Effector memory CD4-positive, alpha-beta T cell (primary cell): ENCODE measurements at places on chromosomes 5 and 9.

DNA sequence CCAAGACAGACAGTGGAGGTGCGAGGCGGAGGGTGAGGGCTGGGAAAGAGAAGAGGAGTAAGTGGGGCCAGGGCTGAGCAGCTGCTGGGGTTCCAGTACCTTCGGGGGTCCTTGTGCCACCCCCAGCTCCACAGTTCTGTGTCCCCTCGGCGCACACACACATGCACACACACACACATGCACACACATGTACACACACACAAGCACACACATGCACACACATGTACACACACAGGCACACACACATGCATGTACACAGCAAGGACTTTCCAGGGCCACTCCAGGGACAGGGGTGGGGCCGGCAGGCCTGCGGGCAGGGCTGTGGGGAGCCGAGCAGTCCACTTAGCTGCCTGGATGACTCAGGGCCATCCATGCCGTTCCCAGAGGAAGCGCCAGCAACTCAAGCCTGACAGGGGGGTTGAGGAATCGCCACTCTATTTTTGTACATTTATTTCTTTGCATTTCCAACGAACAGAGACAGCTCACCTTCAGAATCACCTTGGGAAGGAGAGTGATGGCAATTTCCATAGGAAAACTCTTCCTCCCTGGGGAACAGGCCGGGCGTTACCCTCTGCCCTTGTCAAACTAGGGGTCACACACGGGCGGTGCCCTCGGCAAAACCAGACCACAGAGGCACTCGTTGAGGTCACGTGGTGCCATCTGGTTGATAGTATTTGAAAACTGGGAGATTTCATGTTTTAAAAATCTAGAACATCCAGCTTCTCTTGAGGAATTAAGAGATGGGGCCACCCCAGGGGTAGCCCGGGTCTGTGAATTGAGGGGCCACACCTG is 135.7 kb downstream of the ADAMTS2 start:
- no peaks in the 10 kb centered on the region for H3K36me3 ChIP-seq
- no peak overlapping the region for H3K27ac ChIP-seq
- peaks cover 3% of the 10 kb centered on the region for H3K27me3 ChIP-seq
- no peaks in the 10 kb centered on the region for H3K4me1 ChIP-seq

- no peaks in the 10 kb centered on the region for H3K4me1 ChIP-seq
- no peaks in the 10 kb centered on the region for H3K36me3 ChIP-seq
- no peak overlapping the region for H3K4me3 ChIP-seq
Measured at GRCh38 chr5:93452255-93452654, 128.8 kb downstream of the NR2F1-AS1 start.

DNA sequence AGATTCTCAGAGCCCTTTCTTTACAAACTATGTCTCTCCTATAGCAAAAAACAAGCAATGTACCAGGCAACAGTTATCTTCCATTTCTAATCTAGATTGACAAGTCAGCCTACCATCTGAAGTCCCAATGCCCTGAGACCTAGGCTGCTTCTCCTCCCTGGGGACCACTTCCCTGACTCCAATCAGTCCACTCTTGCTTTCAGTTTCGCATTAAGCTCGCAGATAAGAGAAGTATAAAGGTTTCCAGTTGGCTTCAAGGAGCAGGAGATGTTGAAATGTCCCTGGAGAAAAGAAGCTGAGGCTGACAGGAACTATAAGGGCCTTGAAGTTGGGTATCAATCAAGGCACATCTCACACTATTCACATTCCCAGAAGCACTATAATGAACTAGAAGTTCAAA is 32.3 kb downstream of the ERP44 start:
- H3K4me3 ChIP-seq = no peak overlapping the region
- H3K27ac ChIP-seq = no peak overlapping the region
- no peaks in the 10 kb centered on the region for H3K27me3 ChIP-seq
- no peak for DNase-seq

DNA sequence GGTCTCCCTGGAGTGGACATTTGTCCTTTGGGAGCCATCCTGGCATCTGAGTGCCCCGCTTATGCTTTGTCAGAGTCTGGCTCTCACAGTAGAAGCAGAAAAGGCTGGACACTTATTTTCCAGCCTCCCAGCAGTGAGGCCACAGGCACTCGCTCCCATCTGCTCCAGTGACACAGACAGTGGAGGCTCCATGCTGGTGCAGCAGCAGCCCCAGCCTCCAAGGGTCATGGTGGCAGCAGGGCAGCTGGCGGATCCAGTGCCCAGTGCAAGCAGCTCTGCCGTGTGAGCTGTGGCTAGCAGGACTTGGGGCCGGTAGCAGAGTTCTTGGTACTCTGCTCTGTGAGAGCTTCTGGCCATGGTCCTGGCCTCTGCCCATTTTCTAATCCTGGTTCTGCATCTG is 157.3 kb upstream of the ALDH1B1 start:
- H3K4me3 ChIP-seq = no peak overlapping the region
- H3K27me3 ChIP-seq = peaks cover 2% of the 10 kb centered on the region
- DNase-seq = no peak

DNA sequence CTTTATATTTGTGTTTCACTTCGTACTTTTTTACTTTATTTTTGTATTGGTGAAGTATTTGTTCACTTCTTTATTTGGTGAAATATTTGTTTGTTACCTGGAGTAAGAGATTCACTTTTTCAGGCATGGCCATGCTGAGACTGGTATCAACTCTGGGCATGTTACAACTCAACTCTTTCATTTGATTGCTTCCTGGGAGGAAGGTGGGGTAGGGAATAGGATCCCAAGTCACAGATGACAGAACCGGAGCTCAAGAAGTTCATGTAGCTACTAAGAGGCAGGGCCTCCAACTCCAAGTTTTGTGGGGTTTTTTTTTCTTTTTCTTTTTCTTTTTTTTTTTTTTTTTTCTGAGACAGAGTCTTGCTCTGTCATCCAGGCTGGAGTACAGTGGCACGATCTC is 6.1 kb upstream of the ADGRD2 start:
- DNase-seq = no peak
- H3K36me3 ChIP-seq = no peaks in the 10 kb centered on the region
- no peak overlapping the region for H3K4me3 ChIP-seq
- H3K27me3 ChIP-seq = no peaks in the 10 kb centered on the region
- H3K4me1 ChIP-seq = no peaks in the 10 kb centered on the region

DNA sequence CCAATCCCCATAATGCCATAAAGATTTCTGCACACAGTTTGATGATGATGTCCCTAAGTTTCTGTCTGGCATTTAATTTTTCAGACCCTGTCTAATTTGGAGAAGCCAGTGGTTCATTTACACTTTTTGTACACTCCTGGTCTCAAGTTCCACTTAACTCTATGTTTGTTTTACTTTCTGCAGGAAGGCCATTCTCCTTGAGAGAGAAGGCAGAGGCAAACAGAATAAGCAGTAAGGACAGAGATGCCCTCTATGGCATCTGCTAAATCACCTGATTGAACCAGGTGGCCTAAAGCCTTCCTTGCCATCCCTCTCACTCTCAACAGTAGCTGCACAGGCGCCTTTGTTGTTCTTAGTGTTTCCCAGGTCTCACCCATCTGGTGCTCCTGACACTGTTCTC is 86.1 kb upstream of the LRRTM2 start:
- H3K4me3 ChIP-seq = no peak overlapping the region
- no peaks in the 10 kb centered on the region for H3K36me3 ChIP-seq
- DNase-seq = no peak
- H3K27ac ChIP-seq = no peak overlapping the region
- H3K4me1 ChIP-seq = no peaks in the 10 kb centered on the region

DNA sequence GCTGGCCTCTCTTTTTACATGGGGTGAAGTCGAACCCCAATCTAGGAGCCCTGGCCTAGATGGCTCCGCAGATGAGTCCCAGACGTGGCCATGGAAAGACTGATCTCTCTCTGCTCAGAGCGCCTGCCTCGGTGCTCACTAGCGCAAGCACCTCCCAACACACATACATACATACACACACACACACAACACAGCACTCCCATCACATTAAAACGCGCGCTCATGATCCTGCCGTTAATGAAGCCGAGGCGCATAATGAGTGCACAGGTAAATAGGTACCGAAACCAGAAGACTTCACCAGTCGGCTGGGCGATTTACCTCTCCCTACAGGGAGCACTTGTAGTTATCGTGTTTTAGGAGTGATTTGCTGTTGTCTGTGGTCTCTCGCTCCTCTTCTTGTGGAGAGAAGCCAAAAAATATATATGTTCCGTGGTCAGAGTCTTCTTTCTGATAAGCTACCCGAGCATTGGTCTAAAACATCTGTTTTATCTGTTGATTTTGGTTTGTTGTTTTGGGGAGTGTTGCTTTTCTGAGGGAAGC is 207.7 kb downstream of the MEF2C start:
- no peaks in the 10 kb centered on the region for H3K36me3 ChIP-seq
- no peak for DNase-seq
- H3K27ac ChIP-seq = no peak overlapping the region
- peaks cover 20% of the 10 kb centered on the region for H3K4me1 ChIP-seq
- H3K27me3 ChIP-seq = peaks cover 84% of the 10 kb centered on the region

DNA sequence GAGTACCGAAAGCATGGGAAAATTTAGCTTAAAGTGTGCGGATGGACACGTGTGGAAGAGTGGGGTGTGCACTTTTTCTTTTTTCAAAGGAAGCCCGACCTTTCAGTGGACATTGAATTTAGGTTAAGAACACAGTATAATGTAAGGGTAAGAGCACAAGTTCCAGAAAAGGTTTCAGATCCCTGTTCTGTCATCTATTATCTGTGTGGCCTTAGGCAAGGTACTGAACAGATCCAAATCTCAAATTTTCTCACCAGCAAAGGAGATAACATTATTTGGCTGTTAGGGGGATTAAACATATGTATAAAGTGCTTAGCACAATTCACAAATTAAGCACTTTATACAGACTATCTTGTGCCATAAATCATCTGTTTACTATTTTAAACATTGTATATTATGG is 441.0 kb downstream of the SPOCK1 start:
- H3K4me1 ChIP-seq = no peaks in the 10 kb centered on the region
- no peak overlapping the region for H3K27ac ChIP-seq
- no peaks in the 10 kb centered on the region for H3K36me3 ChIP-seq

DNA sequence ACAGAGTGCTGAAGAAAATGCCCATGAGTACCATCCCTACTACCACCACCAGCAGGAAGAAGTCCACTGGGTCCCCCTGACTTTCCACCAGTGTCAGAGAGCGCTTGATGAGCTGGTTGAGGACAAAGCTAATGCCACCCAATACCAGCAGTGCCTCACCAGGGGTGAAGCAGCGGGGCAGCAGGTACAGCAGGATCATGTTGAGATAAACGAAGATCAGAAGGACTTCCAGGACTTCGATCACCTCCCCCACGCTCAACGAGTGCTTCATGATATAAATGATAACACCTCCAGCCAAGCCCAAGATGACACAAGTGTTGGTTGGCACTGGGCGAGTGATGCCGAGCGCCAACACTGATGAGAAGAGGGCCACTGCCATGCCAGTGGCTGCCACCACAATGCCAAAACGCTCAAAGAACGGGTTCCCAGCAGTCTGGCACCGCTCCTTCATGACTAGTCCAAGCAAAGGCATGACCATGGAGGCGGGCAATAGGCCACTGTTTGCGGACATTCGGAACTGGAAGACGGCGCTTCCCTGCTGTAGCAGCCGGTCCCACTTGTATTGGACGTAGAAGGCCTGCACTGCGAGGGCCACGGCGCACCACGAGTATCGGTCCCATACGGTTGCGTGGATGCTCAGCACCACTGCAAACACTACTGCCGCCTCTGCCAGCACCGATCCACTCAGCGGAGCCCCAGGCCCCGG is 679 bp downstream of the DOLK start:
- H3K4me1 ChIP-seq = peaks cover 13% of the 10 kb centered on the region
- peaks cover 6% of the 10 kb centered on the region for H3K36me3 ChIP-seq
- no peaks in the 10 kb centered on the region for H3K27me3 ChIP-seq
- no peak for DNase-seq
- H3K27ac ChIP-seq = peak overlapping the region; percentile 87

DNA sequence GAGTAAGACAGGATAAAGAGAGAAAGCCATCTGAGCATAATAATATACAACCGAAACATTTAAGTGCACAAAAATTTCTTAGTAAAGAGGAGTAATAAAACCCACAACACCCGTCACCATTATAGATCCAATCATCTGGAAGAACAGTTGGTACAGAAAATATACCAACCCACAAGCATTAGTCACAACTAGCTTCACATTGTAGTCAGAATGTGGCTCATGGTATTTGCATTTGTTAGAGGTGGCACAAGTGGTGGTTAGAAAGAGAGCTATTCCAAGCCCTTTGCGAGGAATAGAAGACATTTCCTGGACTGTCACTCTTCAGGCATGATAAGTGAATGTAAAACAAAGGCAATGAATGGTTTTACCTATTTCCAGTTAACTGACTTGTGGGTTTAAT is 677.5 kb upstream of the ST8SIA4 start:
- H3K36me3 ChIP-seq = no peaks in the 10 kb centered on the region
- no peak overlapping the region for H3K4me3 ChIP-seq

DNA sequence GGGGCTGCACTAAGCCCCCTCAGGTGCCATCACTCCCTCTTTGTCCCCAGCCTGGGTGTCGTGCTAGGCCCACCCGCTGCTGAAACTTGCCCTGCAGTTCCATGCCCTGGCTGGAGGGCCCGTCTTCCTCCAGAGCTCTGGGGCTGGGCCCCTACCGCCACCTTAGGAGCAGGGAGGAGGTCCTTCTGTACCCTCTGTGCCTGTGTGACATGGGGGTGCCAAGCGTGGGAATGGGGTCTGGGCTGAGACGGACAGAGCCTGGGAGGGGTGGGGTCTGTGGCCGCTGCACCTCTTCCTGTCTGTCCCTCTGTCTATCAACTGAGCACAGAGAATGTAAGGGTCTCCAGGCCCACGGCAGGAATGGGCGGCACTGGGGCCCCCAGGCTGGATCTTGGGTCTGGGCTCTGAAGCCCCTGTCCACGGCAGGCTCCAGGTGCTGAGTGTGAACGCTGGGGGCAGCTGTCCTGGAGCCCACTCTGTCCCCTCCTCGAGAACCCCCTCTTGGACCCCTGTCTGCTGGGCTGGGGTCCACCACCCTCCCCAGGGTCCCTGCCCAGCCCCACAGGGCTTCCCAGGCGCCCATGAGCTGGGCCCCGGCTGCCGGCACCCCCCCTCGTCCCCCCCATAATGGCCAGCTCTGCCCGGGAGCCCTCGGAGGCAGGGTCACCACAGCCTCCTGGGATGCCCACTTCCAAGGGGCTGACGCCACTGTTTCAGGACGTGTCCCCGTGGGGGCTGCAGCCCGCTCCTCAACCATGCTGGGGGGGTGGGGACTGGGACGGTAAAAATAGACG is 15.8 kb upstream of the NRARP start:
- H3K4me1 ChIP-seq = peaks cover 17% of the 10 kb centered on the region
- peaks cover 10% of the 10 kb centered on the region for H3K27me3 ChIP-seq
- H3K4me3 ChIP-seq = no peak overlapping the region
- DNase-seq = no peak
- H3K36me3 ChIP-seq = no peaks in the 10 kb centered on the region

- H3K4me3 ChIP-seq = no peak overlapping the region
- DNase-seq = no peak
- H3K27me3 ChIP-seq = no peaks in the 10 kb centered on the region
- no peaks in the 10 kb centered on the region for H3K4me1 ChIP-seq
Measured at GRCh38 chr5:58926541-58926935, 343.7 kb downstream of the RAB3C start.

- no peak for DNase-seq
- no peaks in the 10 kb centered on the region for H3K4me1 ChIP-seq
- no peaks in the 10 kb centered on the region for H3K27me3 ChIP-seq
- H3K4me3 ChIP-seq = no peak overlapping the region
- H3K36me3 ChIP-seq = no peaks in the 10 kb centered on the region
- no peak overlapping the region for H3K27ac ChIP-seq
Measured at GRCh38 chr9:82024908-82025307, 36.3 kb downstream of the SPATA31D1 start.

GRCh38 chr9:16816011-16816410 is 54.5 kb downstream of the BNC2 start:
- no peak for DNase-seq
- H3K27ac ChIP-seq = no peak overlapping the region
- H3K36me3 ChIP-seq = no peaks in the 10 kb centered on the region
- H3K4me1 ChIP-seq = no peaks in the 10 kb centered on the region

GRCh38 chr9:115596021-115596745 is 478.2 kb upstream of the TNC start:
- peaks cover 6% of the 10 kb centered on the region for H3K27me3 ChIP-seq
- no peak for DNase-seq
- H3K36me3 ChIP-seq = no peaks in the 10 kb centered on the region
- no peak overlapping the region for H3K4me3 ChIP-seq
- no peak overlapping the region for H3K27ac ChIP-seq
